ENCODE measurements at places on chromosomes 11 and 22. TPM values are rescaled to one million over a fixed set of nuclear protein-coding genes. Genes with fewer than 3 reads are reported as not detected.
A peak's percentile ranks its signal among the peaks of the same experiment; 100 is the strongest.

DNA sequence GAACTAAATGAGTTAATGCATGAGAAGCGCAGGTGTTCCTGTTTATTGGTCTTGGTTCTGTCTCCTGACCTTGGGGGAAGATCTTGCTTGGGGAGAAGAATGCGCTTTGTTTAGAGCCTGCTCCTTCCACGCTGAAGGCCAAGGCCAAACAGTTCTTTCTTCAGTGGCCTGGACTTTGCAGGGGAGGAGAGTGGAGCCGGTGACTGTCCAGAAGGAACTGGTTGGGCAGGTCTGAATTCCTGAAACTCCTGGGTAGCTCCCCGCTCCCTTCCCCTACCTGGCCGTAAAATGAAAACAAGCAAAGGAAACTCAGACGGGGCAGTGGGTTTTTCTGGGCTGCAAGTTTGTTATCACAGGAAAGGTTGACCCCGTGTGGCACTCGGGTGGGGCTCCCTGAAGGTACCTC is 3.6 kb downstream of the ARHGAP8 start:
- no peaks in the 10 kb centered on the region for H3K36me3 ChIP-seq
- no peak overlapping the region for H3K4me3 ChIP-seq
- peaks cover 5% of the 10 kb centered on the region for H3K4me1 ChIP-seq
- no peak overlapping the region for H3K27ac ChIP-seq
- DNase-seq, result no peak

DNA sequence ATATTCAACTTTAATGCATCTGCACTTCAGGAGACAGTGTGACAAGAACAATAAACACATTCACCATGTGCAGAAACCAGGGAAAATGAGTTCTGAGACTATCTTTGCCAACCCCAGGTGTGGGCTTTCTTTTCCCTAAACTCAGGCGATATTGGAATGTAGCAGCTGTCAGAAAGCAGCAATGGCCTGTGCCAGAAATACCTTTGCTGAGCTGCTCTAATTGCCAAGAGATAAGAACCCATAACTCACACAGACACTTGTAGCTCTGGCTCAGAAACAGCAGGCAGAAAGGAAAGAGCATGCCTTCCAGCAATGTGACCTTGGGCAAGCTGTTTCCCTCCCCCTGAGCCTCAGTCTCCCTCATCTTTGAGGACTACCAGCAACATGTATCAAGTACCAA is 77.6 kb downstream of the PLEKHA7 start:
- no peaks in the 10 kb centered on the region for H3K4me1 ChIP-seq
- no peaks in the 10 kb centered on the region for H3K27me3 ChIP-seq
- H3K27ac ChIP-seq, result no peak overlapping the region
- no peak for DNase-seq
- H3K36me3 ChIP-seq, result no peaks in the 10 kb centered on the region

DNA sequence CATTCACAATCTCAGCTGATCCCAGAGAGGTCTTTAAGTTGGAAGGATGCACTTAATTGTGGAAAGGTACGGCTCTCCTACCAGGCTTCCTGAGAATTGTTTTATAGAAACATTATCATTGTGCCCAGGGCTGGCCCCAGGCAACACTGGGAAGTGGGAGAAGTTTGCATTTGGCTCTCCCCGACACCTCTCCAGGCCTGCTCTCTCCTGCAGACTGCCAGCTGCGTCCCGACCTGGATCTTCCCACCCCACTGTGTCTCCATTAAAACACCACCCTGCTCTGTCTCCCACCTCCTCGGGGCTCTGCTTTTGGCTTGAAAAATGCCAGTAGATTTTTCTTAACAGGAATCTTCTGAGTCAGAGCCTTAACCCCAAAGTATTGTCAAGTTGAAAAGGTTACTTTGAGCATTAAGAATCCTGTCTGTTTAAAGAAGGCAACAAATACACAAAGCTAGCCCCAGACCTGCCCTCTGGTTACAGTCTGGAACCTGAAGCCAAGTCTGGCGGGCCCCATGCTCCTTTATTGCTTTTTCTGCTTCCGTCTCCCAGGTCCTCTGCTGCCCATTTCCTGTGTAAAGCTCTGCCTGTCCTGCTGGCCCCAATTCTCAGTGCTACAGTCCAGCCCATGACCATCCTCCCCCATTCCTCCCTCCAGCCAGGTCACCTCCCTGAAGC is 530.2 kb downstream of the SOX6 start:
- H3K4me3 ChIP-seq, result no peak overlapping the region
- H3K27ac ChIP-seq, result no peak overlapping the region
- no peak for DNase-seq
- H3K27me3 ChIP-seq, result no peaks in the 10 kb centered on the region
- no peaks in the 10 kb centered on the region for H3K36me3 ChIP-seq
- no peaks in the 10 kb centered on the region for H3K4me1 ChIP-seq

- peak; percentile 77 for DNase-seq
- H3K36me3 ChIP-seq, result no peaks in the 10 kb centered on the region
- no peak overlapping the region for H3K27ac ChIP-seq
- no peak overlapping the region for H3K4me3 ChIP-seq
These were observed 29.4 kb downstream of the GUCD1 start for GRCh38 chr22:24525416-24526037.

DNA sequence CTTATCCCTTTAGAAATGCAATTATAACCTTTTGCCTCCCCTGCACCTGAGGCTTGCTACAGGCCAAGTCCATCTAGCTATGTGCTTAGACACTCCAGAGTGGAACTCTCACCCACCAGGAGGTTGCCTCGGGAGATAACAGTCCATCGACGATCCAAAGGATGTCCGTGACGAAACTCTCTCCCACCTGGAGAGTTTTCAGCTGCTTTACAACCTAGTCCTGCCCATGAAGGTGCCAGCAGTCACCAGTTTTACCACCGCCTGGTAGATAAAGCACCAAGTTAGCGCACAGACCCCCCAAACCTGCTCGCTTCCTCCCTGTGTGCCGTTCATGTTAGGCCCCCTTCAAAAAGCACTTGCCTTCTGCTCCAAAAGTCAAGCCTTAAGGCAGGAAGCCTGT is 53.1 kb upstream of the SHISAL1 start:
- no peaks in the 10 kb centered on the region for H3K27me3 ChIP-seq
- no peak overlapping the region for H3K27ac ChIP-seq
- no peaks in the 10 kb centered on the region for H3K4me1 ChIP-seq
- no peaks in the 10 kb centered on the region for H3K36me3 ChIP-seq

DNA sequence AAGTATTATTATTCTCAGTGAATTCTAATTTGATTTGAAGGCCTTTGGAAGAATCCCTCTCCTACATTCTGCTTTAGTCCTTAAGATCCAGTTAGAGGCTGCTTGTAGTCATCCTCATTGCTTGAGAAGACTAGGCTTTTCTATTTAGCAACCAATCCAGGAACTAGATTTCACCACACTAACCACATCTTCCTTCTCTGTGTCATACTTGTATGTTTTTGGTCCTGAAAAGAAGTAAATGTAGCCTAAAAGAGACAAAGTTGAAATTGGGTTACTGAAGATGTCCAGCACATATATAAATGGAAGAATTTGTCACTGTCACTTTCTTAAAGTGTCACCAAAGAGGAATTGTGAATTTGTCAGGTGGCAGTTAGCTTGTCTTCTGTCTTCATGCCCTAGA is 46.6 kb upstream of the MMP7 start:
- peaks cover 28% of the 10 kb centered on the region for H3K4me1 ChIP-seq
- H3K27me3 ChIP-seq, result no peaks in the 10 kb centered on the region
- no peak overlapping the region for H3K27ac ChIP-seq
- no peak for DNase-seq
- no peaks in the 10 kb centered on the region for H3K36me3 ChIP-seq

DNA sequence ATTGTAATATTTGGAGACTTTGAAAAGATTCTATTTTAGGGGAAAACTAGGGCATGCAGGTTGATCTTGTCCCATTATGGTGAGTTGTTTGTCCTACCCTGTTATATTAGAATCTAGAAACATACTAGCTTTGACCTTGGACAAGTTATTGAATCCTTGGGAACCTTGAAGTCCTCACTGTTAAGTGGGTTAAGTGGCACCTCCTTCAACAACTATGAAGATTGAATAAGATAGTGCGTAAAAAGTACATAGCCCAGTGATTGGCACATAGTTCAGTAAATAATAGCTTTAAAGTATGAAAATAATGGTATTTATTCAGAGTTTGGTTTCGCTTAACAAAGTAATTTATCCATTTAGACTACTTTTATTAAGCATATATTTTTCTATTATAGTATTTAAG is 51.6 kb downstream of the MTMR3 start:
- no peak for DNase-seq
- no peak overlapping the region for H3K27ac ChIP-seq
- H3K36me3 ChIP-seq, result peaks cover 2% of the 10 kb centered on the region
- no peaks in the 10 kb centered on the region for H3K27me3 ChIP-seq
- peaks cover 48% of the 10 kb centered on the region for H3K4me1 ChIP-seq
- no peak overlapping the region for H3K4me3 ChIP-seq

GRCh38 chr11:10204021-10204420 is 90.0 kb downstream of the SBF2 start:
- no peak overlapping the region for H3K4me3 ChIP-seq
- DNase-seq, result no peak
- H3K27ac ChIP-seq, result no peak overlapping the region

DNA sequence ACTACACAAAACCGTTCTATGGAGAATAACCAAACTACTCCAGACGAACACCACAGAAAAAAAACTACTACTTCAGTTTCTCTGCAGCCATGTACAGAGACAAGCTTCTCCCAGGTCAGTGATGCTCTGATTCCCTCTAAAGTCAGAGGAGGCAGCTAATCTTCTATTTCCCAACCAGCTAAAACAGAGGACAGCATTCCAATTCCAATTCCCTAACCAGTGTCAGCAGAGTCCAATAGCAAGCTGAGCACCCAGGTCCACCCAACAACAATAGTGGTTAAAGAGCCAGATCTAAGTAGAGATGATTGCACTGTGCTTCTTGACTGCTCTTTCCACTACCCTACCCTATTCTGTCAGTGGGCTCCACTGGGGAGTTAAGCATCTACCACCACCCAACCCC is 6.7 kb downstream of the XKR3 start:
- no peak overlapping the region for H3K4me3 ChIP-seq
- H3K36me3 ChIP-seq, result no peaks in the 10 kb centered on the region
- H3K27ac ChIP-seq, result no peak overlapping the region
- H3K4me1 ChIP-seq, result no peaks in the 10 kb centered on the region
- no peaks in the 10 kb centered on the region for H3K27me3 ChIP-seq
- no peak for DNase-seq

- H3K4me1 ChIP-seq, result no peaks in the 10 kb centered on the region
- no peak for DNase-seq
These were observed 31.6 kb upstream of the IZUMO1R start for GRCh38 chr11:94272738-94273313.

GRCh38 chr11:126702987-126703386 is 297.6 kb downstream of the KIRREL3 start:
- DNase-seq, result no peak
- H3K36me3 ChIP-seq, result no peaks in the 10 kb centered on the region
- no peak overlapping the region for H3K4me3 ChIP-seq
- no peaks in the 10 kb centered on the region for H3K27me3 ChIP-seq
- H3K27ac ChIP-seq, result no peak overlapping the region
- no peaks in the 10 kb centered on the region for H3K4me1 ChIP-seq

DNA sequence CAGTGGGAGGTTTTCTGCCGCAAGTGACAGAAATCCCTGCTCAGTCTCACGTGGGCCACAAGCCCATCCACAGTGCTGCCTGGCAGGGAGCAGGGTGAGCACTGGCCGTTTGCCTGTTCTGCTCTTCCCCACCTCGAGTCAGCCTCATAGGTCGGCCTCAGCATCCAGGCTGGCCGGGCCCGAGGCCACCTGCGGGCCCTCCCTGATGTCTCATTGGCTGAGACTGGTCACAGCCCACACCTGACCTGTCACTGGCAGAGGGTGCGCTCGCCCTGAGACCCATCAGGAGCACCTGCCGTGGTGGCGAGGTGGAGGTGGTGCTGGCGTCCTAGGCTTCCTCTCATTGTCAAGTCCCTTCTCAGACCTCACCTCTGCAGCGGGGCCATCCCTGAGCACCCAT is 72.1 kb downstream of the ELFN2 start:
- no peak for DNase-seq
- no peak overlapping the region for H3K4me3 ChIP-seq
- no peaks in the 10 kb centered on the region for H3K4me1 ChIP-seq
- H3K36me3 ChIP-seq, result no peaks in the 10 kb centered on the region

DNA sequence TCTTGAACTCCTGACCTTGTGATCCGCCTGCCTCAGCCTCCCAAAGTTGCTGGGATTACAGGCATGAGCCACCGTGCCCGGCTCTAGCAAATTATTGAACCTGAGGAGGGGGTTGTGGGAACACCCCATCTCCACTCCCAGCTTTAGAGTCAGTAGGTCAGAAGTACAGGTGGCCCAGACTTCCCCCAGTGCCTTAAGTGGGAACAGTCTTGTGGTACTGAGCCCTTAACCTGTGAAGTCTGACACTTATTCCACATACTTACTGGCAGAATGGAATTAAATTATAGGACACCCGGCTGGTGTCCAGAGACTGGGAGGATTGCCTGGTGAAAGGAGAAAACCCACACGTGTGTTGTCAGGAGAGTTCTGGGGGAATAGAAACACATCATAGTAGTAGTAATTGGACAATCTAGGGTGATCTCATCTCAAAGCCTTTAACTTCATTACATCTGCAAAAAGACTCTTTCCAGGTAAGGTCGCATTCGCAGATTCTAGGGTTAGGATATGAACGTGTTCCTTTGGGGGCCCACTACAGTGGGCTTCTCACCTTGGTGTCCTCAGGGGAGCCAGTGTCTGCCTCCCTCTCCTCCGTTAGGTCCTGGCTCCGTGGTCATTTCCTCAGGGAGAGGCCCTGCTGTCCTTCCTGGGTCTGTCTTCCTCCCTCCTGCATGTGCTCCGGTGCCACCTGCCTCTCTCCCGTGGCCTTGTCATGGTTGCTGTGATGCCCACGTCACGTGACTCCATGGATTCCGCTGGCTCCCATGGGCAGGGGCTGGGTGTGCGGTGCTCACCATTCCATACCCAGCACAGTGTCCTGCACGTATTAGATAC is 63.8 kb downstream of the BCR start:
- H3K27me3 ChIP-seq, result no peaks in the 10 kb centered on the region
- peak overlapping the region; percentile 84 for H3K27ac ChIP-seq
- H3K4me3 ChIP-seq, result peak overlapping the region; percentile 67

- DNase-seq, result no peak
- peaks cover 96% of the 10 kb centered on the region for H3K4me1 ChIP-seq
- H3K27me3 ChIP-seq, result no peaks in the 10 kb centered on the region
- peaks cover 12% of the 10 kb centered on the region for H3K36me3 ChIP-seq
These were observed 40.4 kb downstream of the BCR start for GRCh38 chr22:23220485-23221350.

GRCh38 chr11:21121991-21122390 is 452.6 kb downstream of the NELL1 start:
- H3K27ac ChIP-seq, result no peak overlapping the region
- H3K4me1 ChIP-seq, result no peaks in the 10 kb centered on the region
- DNase-seq, result no peak
- H3K4me3 ChIP-seq, result no peak overlapping the region
- no peaks in the 10 kb centered on the region for H3K36me3 ChIP-seq

- no peaks in the 10 kb centered on the region for H3K27me3 ChIP-seq
- peak overlapping the region; percentile 2 for H3K4me3 ChIP-seq
- peak overlapping the region; percentile 74 for H3K27ac ChIP-seq
- peaks cover 77% of the 10 kb centered on the region for H3K4me1 ChIP-seq
- peak; percentile 43 for DNase-seq
- peaks cover 2% of the 10 kb centered on the region for H3K36me3 ChIP-seq
These were observed 18.8 kb downstream of the PANX1 start for GRCh38 chr11:94147433-94147845.

Gene KCNQ1OT1
- total RNA-seq, result 0.14 TPM

Gene CSF2RB
- 0.14 TPM for total RNA-seq

Gene RBM4B
- total RNA-seq, result 15.5 TPM

Gene SLC5A12
- total RNA-seq, result not detected

Gene SLC17A6
- not detected for total RNA-seq

Gene CASP1
- 40.1 TPM for total RNA-seq

Gene CLCF1
- 0.56 TPM for total RNA-seq

Gene FHIP1B
- total RNA-seq, result 16.0 TPM

Gene E2F8
- 16.7 TPM for total RNA-seq

Measured in activated naive CD8-positive, alpha-beta T cell treated with anti-CD3 and anti-CD28 coated beads for 36 hours (primary cell).